ENCODE measurements at places on chromosomes 7 and 10. TPM values are rescaled to one million over a fixed set of nuclear protein-coding genes. Genes with fewer than 3 reads are reported as not detected.

HSPA12A gene
- 38.8 TPM for total RNA-seq

TMEM176A gene
- total RNA-seq, result 0.49 TPM

ITPRID1 gene
- total RNA-seq, result 1.5 TPM

PDZD7 gene
- total RNA-seq, result 3.2 TPM

ZNF248 gene
- total RNA-seq, result 54.6 TPM

MYL10 gene
- total RNA-seq, result not detected

Data from temporal lobe (tissue), 4 donors.